Activated T-cell treated with anti-CD3 and anti-CD28 coated beads for 48 hours (primary cell): ENCODE measurements at places on chromosomes 16 and 17.

DNA sequence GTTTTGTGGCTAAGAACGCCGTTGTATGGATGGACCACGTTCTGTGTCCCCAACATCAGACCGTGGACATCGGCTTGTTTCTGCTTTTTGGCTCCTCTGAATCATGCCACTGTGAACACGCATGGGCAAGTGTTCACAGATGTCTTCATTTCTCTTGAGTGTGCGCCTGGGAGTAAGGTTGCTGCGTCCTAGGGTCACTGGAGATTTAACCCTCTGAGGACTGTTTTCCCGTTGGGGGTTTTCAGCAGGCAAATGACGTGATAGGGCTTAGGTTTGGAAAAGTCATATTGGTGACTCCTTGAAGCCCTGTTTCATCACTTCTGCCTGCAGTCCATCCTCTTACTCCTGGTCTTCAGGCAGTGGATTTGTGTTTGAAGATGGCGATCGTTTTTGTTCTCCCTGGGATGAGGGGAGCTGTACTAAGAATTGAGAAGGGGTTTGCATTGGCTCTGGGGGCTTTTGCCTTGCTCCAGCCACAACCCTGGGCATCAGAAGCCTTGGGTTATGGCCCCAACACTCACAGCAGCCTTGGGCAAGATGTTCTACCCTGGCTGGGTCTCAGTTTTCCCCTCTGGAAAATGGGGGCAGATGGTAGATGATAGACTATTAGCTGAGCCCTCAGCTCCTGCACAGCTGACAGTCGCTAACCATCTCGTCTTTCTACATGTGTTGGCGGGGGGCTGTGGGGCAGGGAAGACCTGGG lies 67.2 kb upstream of the CIBAR2 start:
- DNase-seq: no peak

DNA sequence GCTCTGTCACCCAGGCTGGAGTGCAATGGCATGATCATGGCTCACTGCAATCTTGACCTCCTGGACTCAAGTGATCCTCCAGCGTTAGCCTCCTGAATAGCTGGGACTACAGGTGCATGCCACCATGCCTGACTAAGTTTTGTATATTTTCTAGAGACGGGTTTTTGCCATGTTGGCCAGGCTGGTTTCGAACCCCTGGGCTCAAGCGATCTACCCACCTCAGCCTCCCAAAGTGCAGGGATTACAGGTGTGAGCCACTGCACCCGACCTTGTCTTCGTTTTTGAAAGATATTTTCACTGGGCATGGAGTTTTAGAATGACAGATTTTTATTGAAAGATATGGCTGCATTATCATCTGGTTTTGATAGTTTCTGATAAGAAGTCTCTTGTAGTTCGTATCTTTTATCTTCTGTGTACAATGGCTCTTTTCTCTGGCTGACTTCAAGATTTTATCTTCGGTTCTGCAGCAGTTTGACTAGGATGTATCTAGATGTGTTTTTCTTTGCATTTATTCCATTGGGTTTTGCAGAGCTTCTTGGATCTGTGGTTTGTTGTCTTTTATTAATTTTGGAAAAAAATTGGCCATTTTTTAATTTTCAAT lies 14.6 kb downstream of the ADGRG5 start:
- no peak for DNase-seq

DNA sequence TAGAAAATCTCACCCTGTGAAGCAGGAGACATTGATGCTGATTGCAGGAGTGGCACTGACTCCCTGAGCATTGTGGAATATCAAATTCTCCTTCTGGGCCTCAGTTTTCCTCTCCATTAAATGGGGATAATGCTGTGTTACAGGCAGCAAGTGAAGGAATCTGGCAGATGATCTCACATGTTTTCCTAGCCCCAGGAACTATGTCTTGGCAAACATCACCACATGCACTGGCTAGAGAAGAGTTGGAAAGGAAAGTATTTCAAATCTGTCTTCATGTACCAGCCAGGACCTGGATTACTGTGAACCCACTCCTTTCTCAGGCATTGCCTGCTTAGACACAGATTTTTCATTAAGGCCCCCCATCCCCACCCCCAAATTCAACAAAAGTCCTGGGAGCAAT lies 13.6 kb upstream of the CCL8 start:
- no peak for DNase-seq

- DNase-seq: no peak
These were observed 34.1 kb upstream of the ELAC2 start for GRCh38 chr17:13051915-13052314.

DNA sequence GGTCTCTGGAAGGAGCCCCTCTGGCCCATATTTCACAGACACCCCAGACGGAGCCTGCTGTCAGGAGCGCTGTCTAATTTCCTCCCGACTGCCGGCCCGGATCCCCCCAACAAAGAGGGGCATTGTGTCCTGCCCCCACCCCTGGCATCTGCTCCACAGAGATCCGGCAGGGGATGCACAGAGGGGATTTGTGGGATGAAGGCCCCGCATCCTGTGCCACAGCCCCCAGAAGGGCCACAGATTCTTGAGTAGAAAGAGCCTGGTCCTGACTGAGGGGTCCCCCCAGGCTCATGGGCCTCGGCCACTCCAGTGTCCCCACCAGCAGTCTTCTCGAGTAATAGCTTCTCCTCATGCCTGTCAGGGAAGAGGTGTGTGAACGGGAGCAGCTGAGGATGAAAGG lies 29.5 kb downstream of the MEOX1 start:
- DNase-seq: no peak

GRCh38 chr16:15650019-15650697 lies at the start of gene NDE1:
Gene NDE1 (plus strand): TSS chr16:15650245. CDS start chr16:15664779, 14,534 bp downstream.
- peak; percentile 87 for DNase-seq

GRCh38 chr17:72128039-72128438 lies 7.2 kb downstream of the SOX9 start:
- no peak for DNase-seq

- no peak for DNase-seq
These were observed 52.5 kb downstream of the WSB1 start for GRCh38 chr17:27346228-27346899.

GRCh38 chr16:17497648-17498047 lies 26.9 kb upstream of the XYLT1 start:
- DNase-seq: no peak

DNA sequence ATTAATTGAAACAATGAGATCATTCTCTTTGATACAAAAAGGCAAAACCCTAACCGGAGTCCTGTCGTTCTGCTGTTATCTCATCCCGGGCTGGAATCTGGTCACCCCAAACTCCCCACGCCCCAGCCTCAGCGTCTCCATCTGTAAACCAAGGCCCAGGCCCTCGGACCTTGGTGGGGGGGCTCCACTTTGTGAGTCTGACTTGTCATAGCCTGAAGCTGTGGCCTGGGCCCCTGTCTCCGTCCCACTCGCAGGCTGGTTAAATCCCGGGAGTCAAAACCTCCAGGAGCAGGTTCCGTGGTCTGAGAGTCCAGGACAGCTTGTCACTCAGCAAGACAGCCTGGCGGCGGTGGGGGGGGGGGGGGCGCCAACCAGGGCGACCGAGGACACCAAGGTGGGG lies 50.0 kb downstream of the SLC7A5 start:
- DNase-seq: no peak

DNA sequence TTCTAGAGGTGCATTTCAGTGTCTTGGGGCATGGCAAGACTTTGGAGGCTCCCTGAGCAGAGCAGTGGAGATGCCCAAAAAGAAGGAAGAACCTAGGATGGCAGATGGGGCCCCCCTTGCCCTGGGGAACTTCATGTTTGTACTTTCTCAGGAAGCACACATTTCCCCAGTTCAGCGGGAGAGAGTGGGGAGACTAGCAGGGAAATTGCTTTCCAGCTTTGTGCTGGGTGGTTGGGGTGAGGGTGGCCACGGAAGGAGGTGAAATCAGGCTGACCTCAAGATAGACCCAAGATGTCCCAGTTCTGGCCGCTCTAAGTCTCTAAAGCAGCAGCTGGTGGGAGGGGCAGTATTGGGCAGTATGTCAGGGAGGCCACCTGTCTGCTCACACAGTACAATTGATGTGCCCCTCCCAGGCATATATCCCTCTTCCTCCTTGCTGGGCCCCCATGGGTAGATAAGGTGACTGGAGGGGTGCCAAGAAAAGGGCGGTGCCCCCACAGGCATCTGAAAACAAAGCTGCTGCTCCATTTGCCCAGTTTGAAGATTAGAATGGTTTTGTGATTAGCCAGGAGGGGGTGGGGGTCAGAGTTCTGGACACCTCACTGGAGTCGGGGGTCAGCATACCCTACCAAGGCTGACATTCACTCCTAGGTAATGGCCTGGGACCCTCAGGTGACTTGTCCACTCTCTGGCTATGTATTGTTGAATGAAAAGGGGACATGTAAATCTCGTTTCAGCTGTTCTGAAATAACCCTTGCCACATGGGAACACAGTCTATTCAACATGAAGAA lies 17.1 kb upstream of the NAGLU start:
- no peak for DNase-seq

- DNase-seq: no peak
These were observed 927 bp upstream of the ENGASE start for GRCh38 chr17:79073706-79074088.

DNA sequence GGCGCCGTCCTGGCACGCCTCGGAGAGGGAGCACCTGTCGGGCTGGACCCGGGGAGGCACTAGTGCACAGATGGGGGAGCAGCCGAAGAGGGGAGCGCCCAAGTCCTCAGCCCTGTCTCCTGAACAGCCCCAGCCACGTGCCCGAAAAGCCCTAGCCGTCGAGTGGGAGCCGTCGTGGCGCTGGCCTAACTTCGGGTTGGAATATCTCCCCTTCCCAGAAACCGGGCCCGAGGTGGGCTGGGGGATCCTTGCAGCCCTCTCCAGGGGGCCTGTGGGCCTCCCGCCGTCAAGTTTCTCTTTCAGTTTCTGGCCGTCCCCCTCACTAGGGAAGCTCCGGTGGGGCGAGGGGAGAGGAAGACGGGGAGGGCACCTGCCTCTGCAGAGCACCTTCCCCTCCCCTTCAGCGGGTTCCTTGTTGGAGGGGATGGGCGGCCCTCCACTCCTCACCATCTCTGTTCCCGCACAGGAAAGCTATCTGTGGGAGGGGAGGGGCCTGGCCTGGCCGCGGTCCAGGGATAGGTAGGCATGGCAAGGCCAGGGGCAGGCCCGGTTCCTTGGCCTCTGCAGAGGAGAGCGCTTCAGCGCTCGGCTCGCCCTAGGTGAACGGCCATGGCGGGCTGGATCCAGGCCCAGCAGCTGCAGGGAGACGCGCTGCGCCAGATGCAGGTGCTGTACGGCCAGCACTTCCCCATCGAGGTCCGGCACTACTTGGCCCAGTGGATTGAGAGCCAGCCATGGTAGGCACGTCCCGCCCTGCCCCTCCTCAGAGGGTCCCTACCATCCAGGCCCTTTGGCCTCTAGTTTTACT lies 709 bp downstream of the STAT5A start:
- DNase-seq: peak; percentile 54
